ENCODE measurements at places on chromosomes 2 and 18.

- DNase-seq = no peak
Observed at GRCh38 chr2:197941715-197942114, 137.3 kb downstream of the PLCL1 start.

GRCh38 chr18:23875966-23876895 is 138.3 kb upstream of the TTC39C start:
- no peak for DNase-seq

GRCh38 chr2:172812158-172812744 is 76.6 kb downstream of the RAPGEF4 start:
- DNase-seq = no peak

- no peak for DNase-seq
Observed at GRCh38 chr18:39571511-39571910, 2005.9 kb upstream of the CELF4 start.

DNA sequence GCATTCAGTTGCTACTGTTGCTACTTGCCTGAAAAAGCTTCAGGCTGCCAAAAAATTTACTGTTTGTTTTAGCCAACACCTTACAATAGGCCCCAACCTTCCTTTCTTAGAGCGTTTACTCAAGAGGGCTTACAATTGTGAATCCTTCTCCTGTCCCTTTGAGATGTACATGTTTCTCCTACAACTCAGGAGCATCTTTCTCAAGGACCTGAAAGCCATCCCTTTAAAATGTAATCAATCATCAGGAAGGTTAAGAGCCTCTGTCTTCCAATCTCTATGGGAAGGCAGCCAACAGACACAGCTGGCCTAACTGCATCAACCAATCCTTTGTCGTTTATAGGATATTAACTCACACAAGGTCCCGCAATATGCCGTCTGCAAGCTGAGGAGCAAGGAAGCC is 3.4 kb upstream of the IER3IP1 start:
- DNase-seq = no peak

GRCh38 chr2:204277226-204277625 is 268.0 kb upstream of the PARD3B start:
- no peak for DNase-seq

DNA sequence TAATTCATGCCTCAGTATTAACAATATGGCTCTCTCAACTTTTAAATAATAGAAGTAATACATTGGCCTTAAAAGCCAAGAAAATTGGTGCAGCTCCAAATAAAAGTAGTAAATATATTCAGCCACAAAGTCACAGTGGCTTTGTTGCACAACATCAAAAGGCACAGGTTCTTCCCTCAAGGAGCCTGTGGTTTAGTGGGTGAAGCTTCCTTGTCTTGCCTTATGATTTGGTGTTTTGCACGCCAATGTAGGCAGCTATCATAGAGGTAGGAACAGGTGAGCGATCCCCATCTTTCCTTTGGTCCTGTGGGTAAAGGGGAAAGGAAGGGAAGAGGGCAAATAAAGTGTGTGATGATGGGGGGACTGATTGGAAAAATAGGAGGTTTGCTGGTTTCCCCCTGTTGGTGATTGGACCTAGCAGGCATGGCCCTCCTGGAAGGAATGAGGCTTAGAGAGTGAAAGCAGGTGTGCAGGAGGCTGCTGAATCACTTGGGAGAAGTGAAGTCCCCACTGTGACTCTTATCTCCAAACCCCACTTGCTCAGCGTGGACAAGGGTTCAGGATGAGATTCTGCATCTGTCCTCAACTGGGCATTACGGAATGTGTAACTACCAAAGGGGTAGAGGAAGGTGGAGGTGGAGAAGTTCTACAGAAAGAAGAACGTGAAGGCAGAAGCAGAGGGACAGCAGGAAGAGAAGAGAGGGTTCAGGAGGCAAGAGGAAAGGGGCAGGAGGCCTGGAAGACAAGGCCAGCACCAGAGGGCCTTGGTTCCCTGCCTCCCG is 20.1 kb upstream of the TNP1 start:
- no peak for DNase-seq

Measured in stimulated activated naive CD4-positive, alpha-beta T cell treated with Interleukin-2 at 50 U/mL for 16 hours (primary cell).